ENCODE measurements at places on chromosomes 5 and 9. TPM values are rescaled to one million over a fixed set of nuclear protein-coding genes. Genes with fewer than 3 reads are reported as not detected.

The NTRK2 gene
- 0.03 TPM for polyA plus RNA-seq

The FLT4 gene
- 0.61 TPM for polyA plus RNA-seq

The SPAAR gene
- not detected for polyA plus RNA-seq

The SOWAHA gene
- not detected for polyA plus RNA-seq

The TAS2R1 gene
- polyA plus RNA-seq = not detected

The DDX4 gene
- 0.07 TPM for polyA plus RNA-seq

The NKD2 gene
- polyA plus RNA-seq = 0.12 TPM

DNA sequence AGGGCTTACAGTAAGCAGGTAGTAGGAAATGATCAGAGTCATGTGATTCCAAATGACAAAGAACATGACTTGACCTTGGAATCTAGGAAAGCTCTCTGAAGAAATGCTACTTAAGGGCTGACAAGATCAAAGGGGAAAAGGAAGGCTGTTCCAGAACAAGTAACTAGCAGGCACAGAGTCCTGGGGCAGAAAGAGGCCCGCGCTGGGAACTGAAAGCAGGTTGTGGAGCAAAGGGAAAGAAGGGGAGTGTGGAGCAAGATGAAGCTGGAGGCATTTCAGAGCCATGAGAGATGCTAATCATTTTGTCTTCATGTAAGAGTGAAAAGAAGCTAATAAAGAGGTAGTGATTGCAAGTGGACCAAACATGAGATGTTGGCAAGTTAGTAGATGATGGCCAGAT is 397.5 kb downstream of the DTWD2 start:
- no peak for DNase-seq

DNA sequence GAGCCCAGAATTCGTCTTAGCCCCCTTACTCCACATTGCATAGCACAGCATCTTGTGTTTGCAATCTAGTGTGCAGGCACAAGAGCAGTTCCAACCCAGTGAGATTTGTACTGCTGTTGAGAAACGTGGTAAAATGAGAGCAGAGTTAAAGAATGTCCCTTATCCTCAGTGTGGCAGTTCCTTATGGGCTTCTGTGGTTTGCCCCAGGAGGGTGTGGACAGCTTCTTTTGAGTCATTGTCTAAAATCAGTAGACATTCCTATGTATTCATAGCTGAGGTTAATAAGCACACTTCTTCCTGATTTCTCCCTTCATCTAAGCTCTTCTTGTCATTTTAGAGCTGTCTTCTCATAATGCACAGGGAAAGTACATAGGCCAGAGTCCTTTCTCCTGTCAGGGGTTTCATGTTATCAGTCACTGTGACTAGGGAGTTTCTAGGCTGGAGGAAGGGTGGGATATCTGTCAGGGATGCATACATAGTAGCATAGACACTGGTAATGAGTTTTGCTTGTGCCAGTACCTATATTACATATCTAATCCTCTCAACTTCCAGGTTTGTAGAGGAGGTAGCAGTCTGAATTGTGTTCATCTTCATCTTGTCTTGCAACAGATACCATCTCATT is 2.0 kb upstream of the CAVIN4 start:
- DNase-seq = no peak

DNA sequence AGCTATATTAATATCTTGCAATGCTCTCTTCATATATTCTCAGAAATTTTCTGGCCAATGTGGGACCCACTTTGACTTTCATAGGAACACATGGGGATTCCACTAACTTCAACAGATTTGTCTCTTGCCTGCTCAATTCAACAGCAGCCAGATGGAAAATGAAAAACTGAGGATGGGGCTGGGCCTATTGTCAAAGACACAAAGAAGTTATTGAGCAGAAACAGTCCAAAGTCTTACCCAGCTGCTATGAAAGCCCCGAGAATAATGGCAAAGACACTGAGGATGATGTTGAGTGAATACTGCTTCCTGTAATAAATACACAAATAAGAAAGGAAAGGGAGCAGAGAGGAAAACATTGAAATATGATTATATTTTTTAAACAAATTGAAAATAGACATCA is 32.6 kb downstream of the SLC35D2 start:
- DNase-seq = no peak

- peak; percentile 16 for DNase-seq
Measured at GRCh38 chr5:72394688-72395087, 74.5 kb downstream of the PTCD2 start.

DNA sequence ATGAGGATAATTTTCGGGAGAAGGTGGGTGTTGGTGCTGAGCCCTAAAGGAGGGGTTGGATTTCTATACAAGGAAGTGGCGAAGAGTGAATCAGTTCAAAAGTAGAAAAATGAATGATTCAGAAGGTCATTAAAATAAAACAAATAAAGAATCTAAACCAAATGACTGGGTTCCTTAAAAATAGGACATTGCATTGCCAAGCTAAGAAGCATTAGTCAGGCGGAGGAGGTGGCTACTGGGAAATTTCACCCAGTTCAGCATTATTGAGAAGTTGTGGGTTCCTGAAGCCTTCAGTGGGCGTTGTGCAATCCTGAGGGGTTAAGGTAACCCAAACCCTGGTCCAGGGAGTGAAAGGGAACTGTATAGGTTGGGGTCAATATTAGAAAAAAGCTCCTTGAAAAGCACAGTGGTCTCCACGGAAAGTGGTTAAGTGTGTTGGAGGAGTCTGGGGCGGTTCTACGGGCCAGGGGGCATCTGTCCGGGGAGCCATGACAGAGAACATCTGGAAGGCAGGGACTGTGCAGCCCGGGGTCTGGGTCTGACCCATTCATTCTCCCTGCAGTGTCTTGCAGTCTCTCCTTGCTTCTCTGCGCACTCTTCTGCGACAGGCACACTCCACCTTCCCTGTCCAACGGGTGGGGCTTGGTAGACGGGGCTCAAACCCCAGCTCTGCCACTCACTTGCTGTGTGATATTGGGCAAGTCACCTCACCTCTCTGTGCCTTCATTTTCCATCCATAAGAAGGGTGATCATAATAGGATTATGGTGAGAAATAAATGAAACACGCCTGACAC is 27.6 kb upstream of the DUSP1 start:
- DNase-seq = no peak

- DNase-seq = no peak
Measured at GRCh38 chr9:1202512-1203280, 152.5 kb downstream of the DMRT2 start.

- DNase-seq = no peak
Measured at GRCh38 chr9:38385896-38386295, 6.6 kb upstream of the ALDH1B1 start.

- no peak for DNase-seq
Measured at GRCh38 chr5:20340126-20340525, 352.1 kb upstream of the CDH18 start.

GRCh38 chr9:3868466-3868865 is 342.7 kb upstream of the RFX3 start:
- no peak for DNase-seq

DNA sequence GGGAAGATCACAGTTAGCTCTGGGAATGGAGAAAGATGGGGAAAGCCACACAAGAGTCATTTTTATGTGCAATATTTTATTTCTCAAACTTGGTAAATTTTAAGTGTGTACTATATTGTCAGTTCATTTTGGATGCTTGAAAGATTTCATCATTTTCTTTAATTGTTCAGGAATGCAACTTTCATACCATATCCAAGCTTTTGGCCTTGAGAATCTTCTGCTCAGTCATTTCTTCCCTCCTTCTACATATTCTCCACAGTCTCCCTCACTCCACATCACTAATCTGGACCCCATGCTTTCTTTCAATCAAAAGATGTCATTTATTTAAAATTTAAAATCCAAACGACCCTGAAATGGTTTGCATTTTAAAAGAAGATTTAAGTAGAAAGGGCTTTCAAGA is 135.4 kb downstream of the FAM114A2 start:
- no peak for DNase-seq

- no peak for DNase-seq
Measured at GRCh38 chr5:38753776-38754175, 92.0 kb upstream of the OSMR start.

DNA sequence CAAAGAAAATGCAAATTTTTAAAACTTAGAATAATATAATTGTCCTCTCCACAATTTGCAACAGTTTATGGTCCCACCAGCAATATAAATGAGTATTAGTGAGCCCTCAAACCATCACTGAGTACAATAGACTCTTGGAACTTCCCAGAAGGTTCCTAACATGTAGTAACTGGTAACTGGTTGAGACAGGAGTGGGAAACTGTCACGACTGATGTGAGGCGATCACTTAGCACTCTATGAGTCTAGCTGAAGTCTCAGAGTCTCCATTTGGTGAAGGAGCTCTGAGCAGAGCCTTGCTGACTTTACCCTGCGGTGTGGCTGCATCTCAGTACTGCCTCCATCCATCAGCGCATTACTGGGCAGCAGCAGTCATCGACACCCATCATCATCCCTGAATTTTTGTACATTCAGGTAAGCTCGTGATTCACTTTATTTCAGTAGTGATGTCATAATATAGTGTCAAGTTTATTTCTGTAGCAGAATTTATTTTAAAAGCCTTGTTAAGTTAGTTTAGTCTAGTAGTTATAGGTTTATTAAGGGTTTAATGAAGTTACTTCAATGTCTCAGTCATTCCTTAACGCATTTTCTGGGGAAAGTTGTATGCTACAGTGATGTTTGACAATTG is 76.6 kb upstream of the ABCA1 start:
- no peak for DNase-seq

Measured in B cell (primary cell).